ENCODE measurements at places on chromosomes 4 and X.

DNA sequence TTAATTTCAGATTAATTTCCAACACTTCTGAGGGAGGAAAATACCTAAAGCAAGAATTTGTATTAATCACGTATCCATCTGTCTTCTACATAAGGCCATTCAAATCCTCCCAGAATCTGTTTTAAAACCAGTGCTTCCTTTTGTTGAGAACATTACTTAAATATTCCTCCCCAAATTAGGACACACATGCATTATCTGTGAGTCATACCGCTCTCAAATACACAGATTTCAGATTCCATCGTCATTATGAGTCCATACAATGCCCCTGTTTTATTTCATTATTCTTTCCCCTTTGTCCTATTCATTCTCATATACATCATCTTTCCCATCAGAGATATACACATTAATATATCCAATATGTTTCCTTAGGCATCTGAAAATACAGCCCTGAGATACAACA is 57.3 kb upstream of the PRSS12 start:
- peak; percentile 49 for DNase-seq

DNA sequence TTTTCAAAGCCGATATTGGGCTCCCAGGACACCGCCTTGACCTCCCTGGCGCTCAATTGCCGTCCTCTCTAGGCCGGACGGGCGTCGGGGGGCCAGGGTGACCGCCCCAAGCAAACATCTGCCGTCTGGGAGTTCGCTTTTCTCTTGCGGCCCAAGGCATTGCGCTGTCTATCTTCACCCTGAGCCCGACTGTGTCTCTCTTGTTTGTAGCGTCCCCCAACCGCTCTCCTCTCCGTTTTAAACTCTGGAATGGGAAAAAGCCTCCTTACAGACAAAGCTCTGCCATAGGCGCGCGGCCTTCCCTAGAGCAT is 551 bp upstream of the ARX start:
- DNase-seq = no peak

DNA sequence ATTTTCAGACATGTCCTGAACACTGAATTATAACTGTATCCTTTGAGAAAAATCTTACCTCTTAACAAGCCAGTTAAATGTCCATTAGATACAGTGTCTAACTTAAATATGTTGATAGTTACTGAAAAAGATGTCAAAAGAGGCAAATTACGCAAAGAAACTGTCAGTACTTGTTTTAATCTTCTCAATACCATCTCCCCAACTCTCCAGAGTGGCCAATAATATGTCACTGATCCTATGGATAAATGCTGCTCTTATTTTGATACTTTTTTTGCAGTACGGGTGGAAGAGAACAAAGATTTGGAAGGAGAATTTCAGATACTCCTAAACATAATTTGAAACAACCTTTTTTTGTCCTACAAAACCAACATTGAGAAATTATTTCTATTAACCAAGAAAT is 192.7 kb downstream of the CBR4 start:
- DNase-seq = no peak

DNA sequence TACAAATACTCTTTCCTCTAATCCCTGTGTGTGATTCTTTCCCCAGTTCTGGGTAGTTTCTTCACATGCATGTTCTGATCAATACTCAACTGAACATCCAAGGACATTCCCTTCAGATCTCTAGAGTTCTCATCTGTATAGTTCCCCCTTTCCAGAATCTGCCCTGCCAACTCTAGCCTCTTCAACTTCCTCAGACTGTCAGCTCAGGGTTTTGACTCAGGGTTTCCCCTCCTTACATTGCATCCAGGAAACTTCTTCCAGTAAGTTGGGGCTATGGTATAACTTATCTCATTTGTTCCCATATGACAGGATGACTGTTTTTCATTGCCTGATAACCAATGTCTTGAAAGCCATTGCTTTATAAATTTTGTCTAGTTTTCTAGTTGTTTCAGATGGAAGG is 14.2 kb upstream of the ANKRD17 start:
- DNase-seq = no peak

GRCh38 chr4:32129967-32130366 is 1409.8 kb downstream of the PCDH7 start:
- DNase-seq = no peak

DNA sequence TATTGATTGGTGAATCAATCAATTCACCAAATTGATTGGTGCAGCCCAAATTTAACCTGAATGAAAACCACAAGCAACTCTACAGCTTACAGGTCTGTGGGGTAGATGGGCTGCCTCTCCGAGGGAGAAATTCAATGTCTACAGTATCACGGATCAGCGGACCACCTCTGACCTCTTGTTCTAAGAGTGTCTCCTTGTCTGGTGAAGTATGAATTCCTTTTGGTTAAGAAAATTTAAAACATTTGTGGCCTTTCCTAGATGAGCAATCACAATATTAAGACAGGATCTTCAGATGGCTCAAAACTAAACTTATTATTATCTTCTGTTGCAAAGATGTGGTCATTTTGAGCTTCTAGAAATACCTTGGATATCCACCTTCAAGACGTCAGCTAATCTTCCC is 153.3 kb downstream of the IL15 start:
- no peak for DNase-seq

DNA sequence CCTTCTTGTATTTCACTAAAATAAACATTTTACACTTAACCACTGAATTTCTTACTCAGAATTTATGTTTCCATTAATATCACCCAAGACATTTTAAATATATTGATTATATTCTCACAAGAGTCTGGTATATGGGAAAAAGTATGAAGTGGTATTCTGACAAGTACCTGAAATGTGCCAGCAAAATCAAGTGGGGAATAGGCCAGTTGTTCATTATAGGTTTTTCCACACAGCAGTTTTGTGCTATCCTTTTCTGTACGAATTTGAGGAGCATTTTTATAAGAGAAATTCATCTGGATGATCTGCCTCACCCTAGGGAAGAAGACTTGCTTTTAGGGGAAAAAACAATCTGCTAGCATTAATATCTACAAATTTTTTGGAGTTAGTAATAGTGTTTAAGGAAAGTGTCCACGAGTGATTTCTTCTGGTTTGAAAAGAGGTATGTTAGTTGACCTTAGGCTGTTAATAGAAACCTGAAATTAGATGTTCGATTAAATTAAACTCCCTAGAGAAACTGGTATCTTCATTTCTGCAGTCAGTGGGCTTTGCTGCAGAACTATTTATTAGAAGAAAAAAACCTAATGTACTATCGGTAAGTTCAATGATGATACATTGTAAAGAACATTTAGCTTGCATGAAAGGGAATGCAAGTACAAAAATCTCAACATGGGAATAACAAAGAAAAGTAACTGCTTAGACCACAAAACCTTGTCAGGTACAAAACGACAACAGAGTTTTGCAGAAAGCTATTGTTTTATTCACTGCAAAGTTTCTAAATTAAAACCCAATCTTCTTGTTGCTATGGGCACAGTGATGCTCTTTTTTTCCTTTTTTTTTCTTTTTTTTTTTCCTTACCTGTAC is 1.8 kb downstream of the KLF3 start:
- no peak for DNase-seq

DNA sequence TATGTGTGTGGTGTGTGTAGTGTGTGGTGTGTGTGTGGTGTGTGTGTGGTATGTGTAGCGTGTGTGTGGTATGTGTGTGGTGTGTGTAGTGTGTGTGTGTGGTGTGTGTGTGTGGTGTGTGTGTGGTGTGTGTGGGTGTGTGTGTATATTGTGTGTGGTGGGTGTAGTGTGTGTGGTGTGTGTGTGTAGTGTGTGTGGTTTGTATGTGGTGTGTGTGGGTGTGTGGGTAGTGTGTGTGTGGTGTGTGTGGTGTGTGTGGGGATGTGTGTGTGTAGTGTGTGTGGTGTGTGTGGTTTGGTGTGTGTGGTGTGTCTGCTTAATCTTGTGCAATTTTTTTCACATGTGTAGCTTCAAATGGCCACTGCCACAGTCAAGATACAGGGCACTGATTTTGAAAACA is 94.5 kb downstream of the CPZ start:
- no peak for DNase-seq

DNA sequence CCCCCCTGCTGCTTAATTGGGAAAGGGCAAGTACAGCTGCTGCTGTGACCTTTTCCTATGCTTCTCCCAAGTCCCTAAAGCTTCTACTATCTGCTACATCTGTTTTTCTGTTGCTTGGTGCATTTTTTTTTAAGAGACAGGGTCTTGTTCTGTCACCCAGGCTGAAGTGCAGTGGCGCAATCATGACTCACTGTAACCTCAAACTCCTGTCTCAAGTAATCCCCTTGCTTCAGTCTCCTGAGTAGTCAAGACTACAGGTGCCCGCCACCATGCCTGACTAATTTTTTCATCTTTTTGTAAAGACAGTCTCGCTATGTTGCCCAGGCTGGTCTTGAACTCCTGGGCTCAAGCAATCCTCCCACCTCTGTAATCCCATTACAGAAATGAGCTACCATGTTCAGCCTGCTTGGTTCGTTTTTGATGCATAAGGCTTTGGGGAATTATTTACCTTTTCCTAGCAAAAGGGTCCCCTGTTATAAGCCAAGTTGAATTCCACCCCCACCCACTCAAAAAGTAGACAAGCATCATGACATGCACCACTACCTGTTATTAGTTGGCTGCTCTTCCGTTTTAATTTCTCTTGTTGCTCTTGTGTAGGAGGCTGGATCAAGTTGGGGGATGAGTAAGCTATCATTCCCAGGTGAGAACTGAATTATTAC is 39.6 kb downstream of the DGKK start:
- DNase-seq = no peak

- DNase-seq = no peak
These were observed 90.5 kb upstream of the CCDC160 start for GRCh38 chrX:134146493-134146892.

DNA sequence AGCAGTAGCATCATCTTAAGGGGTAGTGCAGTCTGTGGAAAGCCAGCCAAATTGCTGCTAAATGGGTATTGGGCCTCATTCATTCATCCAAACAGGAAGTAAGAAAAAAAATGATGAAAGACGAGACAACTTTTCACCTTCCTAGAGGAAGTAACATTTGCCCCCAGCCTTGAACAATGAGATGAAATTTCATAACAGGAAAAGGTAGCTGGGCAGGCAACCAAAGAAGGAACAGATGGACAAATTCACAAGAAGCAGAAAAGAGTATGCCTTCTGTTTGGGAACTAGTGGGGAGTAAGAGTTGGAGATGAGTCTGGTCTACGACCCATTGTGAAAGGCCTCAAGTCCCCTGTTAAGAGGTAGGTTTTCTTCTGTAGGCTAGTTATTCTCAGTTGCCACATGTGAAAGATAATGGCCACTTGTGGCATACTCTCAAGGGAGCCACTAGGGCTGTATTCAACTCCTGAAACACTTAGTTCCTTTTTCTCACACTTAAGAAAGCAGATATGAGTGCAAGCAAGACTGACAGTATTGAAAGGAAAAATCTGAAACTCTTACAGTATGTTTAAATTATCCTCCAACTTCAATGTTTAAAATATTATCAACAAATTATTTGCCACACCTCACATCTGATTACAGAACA is 190.4 kb downstream of the AR start:
- no peak for DNase-seq

GRCh38 chr4:101037938-101038413 is 309.4 kb downstream of the PPP3CA start:
- DNase-seq = no peak

GRCh38 chrX:2707334-2707760 is 16.3 kb downstream of the CD99 start:
- no peak for DNase-seq

- peak; percentile 23 for DNase-seq
These were observed 20.2 kb downstream of the FBXW7 start for GRCh38 chr4:152515678-152516077.
